ENCODE measurements at places on chromosomes 1 and 21.

GRCh38 chr1:46113948-46114347 is 18.5 kb downstream of the PIK3R3 start:
- no peaks in the 10 kb centered on the region for H3K36me3 ChIP-seq
- DNase-seq, result no peak

DNA sequence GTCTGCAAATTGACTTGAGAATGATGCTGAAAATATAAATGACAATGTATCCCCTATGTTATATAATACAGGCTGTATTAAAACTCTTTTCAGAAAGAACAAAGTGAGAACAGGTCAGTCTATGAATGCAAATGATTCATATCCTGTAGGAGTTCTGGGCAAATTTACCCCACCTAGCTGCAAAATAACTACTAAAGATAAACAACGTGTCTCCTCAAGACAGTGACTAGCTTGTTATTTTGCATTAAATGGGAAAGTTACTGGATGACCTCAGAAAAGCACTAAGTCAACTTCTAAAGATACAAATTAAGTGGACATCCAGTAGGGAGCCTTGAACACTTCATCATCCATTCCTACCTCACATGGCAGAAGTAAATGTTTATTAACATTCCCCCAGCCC is 11.1 kb downstream of the RNF19B start:
- H3K4me1 ChIP-seq, result peaks cover 37% of the 10 kb centered on the region
- peaks cover 6% of the 10 kb centered on the region for H3K36me3 ChIP-seq
- no peak for DNase-seq
- H3K4me3 ChIP-seq, result no peak overlapping the region
- peak overlapping the region; percentile 7 for H3K27ac ChIP-seq

DNA sequence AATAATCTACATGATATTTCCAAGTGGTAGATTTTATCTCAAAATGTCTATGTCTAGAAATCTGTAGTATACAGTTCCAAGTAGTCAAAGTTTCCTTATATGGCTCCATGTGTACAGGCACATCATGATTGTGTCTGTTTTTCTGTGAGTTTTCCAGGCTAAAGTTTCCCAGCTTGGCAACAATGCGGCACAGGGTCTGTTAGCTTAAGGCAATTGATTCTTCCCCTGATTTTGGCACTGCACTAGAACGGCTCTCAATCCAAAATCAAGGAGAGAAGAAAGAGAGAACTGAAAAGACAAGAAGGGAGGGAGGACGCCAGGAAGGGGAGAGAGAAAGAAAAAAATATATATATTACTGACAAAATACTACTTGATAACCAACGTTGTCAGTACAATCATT is 193.9 kb upstream of the SNX7 start:
- no peak overlapping the region for H3K4me3 ChIP-seq
- H3K27me3 ChIP-seq, result peaks cover 1% of the 10 kb centered on the region
- H3K36me3 ChIP-seq, result no peaks in the 10 kb centered on the region
- no peaks in the 10 kb centered on the region for H3K4me1 ChIP-seq
- no peak for DNase-seq

GRCh38 chr1:161733526-161733925 is 12.2 kb downstream of the FCRLB start:
- no peak for DNase-seq
- H3K36me3 ChIP-seq, result no peaks in the 10 kb centered on the region
- no peak overlapping the region for H3K4me3 ChIP-seq
- H3K27ac ChIP-seq, result no peak overlapping the region
- H3K4me1 ChIP-seq, result peaks cover 49% of the 10 kb centered on the region

DNA sequence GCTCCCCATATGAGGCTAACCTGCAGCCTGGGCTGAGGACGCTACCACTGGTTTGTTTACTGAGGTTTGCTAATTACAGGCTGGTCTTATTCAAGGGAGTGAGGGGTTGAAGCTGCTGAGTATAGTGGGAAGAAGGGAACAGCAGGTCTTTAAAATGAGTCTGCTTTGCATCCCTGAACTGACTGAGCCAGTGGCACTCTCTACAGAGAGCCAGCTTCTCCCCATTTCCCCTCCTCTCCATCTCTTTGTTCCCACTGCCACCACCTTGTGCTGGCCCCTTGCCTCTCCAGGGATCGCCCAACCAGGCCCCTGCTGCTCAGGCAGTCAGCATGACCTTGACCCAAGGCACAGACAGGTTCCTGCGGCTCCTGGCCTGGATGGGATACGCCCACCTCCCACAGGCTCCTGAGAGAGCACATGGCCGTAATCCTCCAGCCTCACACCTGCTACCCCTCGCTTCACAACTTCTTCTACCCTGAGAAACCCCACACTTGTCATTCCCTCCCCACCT is 45.0 kb downstream of the IER5 start:
- peaks cover 60% of the 10 kb centered on the region for H3K4me1 ChIP-seq
- DNase-seq, result no peak
- no peak overlapping the region for H3K27ac ChIP-seq
- no peaks in the 10 kb centered on the region for H3K36me3 ChIP-seq
- H3K4me3 ChIP-seq, result no peak overlapping the region
- H3K27me3 ChIP-seq, result peaks cover 10% of the 10 kb centered on the region

DNA sequence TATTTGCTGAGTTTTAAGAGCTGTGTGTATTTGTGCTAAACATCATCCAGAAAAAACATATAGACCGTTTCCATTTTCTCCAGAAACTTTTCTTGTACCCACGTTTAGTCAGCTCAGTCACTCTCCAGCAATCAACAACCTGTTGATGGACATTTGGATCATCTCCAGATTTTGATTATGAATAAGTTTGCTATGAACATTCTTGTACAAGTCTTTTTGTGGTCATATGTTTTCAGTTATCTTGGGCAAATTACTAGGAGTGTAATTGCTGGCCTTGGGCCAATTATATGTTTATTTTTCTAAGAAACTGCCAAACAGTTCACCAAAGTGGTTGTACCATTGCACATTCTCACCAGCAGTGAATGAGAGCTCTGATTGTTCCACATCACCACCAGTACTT is 221.8 kb downstream of the CENPF start:
- H3K4me1 ChIP-seq, result no peaks in the 10 kb centered on the region
- no peak overlapping the region for H3K27ac ChIP-seq
- no peak overlapping the region for H3K4me3 ChIP-seq
- DNase-seq, result no peak
- no peaks in the 10 kb centered on the region for H3K36me3 ChIP-seq

GRCh38 chr21:15894596-15894995 is 164.8 kb downstream of the USP25 start:
- no peak overlapping the region for H3K27ac ChIP-seq
- no peak for DNase-seq
- no peaks in the 10 kb centered on the region for H3K4me1 ChIP-seq
- no peak overlapping the region for H3K4me3 ChIP-seq

Data from activated CD8-positive, alpha-beta T cell treated with anti-CD3 and anti-CD28 coated beads for 36 hours (primary cell).